ENCODE measurements at places on chromosomes 2 and 18.

- no peak for DNase-seq
Measured at GRCh38 chr2:199679883-199680282, 171.1 kb downstream of the FTCDNL1 start.

GRCh38 chr18:35019933-35020332 is 21.3 kb upstream of the MAPRE2 start:
- DNase-seq, result peak; percentile 84

DNA sequence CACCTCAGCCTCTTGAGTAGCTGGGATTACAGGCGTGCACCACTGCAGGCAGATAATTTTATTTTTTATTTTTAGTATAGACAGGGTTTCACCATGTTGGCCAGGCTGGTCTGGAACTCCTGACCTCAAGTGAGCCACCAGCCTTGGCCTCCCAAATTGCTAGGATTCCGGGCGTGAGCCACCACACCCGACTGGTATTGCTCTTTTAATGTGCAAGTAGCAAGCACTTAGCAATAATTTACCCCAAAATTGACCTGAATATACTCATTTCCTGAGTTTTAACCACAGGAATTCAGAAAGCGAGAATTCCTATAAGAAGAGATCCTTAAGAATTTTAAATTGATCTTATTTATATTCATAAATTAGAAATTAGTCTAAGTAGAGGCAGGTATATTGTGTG is 169.1 kb downstream of the CDH2 start:
- DNase-seq, result peak; percentile 49

DNA sequence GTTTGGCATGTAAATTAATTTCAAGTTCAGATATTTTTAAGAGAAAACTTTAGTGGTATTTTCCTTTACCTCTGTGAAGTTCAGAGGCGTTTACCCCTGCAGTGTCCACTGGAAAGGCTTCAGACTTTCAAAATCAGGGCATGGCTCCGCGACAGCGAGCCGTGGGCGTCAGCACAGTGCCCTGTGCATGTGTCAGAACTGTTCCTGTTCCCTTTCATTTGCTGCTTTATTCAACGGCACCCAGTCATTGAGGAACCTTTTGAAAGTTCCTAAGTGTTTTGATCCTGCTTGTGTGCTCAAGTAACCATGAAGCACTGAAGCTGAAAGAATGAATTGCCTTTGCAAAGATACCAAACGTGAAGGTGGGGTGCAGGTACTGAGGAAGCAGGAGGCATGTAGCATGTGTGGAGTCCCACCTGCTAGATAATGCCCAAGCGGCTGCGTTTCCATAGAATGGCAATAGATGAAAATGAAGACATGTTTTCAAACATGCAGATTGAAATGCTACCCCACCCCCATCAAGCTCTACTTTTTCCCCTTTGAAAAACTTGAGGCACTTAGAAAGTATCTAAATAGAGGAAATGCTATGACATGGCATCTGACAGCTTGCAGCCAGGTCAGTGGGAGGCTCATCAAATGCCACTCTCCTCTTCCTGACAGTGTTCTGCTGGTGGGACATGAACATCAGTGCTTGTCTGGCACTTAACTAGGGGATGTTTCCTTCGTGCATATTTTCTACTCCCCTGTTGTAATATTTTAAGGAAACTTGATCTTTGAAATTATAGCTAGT is 148.6 kb downstream of the ZNF236 start:
- no peak for DNase-seq

- DNase-seq, result no peak
Measured at GRCh38 chr18:73485166-73485565, 617.4 kb upstream of the NETO1 start.

GRCh38 chr2:238638982-238639628 is 208.8 kb upstream of the TWIST2 start:
- no peak for DNase-seq

DNA sequence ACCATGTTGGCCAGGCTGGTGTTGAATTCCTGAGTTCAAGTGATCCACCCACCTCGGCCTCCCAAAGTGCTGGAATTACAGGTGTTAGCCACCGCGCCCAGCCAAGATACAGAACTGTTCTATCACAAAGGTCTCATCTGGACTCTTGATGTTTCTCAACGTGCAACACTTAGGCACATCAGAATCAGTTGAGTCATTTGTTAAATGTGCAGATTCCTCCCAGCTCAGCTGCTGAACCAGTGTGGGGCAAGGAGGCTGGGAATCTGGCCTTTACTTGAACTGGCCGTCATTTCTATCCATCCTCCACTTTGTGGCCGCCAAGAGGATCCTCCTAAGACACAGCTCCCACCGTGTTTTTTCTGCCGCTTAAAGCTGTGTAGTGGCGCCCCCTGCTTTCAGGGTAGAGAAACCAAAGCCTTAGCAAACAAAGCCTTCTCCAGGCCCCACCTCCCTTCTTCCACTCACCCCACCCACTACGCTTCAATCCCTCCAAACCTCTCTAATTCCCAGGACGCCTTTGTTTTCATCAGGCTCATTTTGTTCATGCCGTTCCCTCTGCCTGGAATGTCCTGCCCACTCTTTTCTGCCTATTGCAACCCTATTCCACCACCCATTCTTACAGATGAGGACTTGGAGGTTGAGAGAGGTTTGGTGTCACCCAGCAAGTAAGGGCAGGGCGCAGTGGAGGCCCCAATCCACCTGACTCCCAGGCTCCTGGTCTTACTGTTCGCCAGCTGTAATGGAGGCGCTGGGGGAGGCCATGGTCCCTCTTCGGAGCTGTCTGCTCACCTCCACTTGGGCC is 776 bp upstream of the SPEG start:
- DNase-seq, result peak; percentile 47

GRCh38 chr2:164009756-164010337 is 274.0 kb upstream of the FIGN start:
- no peak for DNase-seq

DNA sequence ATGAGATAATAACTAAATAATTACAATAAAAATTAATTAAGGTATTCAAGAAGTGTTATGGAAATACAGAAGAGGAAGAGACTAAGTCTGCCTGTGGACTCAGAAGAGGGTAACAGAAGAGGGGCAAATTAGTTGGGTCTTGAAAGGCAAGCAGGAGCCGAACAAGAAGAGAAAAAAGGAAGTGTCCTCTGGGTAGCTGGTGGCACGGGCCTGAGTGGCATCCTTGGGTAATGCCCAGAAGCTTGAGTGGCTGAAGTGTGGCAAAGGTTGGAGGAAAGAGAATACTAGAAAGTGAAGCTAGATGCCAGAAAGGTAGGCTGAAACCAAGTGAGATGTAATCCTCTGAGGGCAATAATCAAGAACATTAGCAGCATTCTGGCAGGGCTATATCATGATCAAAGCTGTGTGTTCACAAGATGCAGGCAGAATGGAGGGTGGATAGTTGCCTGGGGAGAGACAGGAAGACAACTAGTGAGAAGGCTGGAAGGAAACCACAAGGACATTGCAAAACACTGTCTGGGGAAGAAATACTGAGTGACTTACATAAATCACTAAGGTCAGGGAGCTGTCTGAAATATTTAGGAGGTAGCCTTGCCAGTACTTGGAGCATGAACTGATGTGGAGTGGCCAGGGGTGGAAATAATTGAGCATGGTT is 16.2 kb downstream of the DOCK10 start:
- DNase-seq, result peak; percentile 92

DNA sequence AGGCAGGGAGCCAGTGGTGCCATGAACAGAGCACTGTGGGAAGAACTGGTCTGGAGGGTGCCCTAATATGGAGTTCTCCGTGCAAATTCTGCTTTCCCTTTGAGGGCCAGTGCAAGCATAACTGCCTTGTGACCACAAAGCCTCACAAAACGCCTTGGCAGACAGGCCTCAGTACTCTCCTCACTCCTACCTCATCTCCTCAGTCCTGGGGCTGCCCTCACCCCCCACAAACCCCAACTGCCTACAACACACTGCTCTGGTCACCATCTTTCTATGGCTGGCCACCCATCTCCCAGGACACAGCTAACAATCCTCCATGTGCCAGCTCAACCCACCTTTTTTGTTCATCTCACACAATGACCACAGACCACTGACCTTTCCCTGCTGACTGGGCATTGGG is 8.9 kb downstream of the COX5B start:
- DNase-seq, result no peak

DNA sequence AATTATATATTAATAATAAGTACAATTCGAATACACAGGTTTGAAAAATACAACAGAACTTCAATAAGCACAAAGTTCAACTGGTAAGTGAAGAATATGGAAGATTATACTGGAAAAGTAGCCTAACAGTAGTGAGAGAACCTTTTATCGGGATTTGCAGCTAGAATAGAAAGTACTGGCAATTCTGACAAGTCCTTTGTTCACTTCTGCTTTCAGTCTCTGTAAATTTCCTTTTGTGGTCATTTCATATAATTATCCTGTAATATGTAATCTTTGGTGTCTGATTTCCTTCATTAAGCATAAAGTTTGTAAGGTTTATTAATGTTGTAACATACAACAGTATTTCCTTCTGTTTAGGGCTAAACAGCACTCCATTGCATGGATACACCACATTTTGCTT is 67.2 kb downstream of the CUL3 start:
- no peak for DNase-seq

DNA sequence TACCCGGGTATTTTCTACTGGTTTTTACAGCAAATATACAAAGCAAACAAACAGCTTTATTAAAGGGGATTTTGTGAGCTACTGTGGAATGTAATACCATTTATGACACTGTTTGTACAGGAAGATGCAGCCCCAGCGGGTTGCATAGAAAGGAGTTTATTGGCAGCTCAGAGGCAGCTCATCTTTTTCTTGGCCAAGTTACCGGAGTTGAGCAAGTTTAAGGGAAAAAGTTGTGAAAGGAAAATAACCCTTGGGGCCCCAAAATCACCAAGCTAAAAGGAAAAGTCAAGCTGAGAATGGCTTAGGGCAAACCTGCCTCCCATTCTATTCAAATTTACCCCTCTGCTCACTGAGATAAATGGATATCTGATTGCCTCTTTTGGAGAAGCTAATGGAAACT is 60.8 kb downstream of the MOB4 start:
- DNase-seq, result peak; percentile 16

DNA sequence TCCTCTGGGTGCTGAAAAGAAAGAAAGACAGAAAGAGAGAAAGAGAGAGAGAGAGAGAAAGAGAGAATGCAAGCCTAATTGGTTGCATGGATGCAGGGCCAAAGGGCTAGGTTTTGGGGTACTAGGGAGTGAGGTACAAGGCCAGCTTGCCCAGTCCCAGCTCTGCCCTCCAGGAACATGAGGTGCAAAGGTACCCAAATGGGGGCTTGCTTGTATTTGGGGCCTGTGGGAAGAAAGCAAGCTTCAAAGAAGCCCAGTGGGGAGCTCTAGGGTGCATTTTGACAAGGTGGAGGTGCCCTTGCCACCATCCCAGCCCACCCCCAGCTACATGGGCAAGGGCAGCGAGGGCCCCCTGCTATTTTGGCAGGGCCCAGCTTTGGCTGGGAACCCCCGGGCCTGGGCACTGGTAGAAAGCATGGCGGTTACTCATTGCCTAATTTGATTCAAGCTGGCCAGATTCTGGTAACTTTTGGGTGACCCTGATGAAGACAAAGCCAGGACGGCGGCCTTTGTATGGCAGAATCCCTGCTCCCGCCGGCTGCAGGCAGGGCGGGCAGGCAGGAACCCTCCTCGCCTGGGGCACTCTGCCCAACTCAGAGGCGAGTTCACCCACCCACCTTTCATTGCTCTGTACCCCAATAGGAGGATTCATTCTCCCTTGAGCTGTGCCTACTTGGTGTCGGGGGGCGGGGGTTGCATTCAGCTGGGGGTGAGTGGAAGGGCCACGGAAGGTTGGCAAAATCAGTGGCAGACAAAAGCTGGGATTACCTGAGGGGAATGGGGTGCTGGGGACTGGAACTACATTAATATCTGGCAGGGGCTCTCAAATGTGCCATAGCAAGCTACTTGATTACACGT is 537 bp upstream of the HOXD4 start:
- DNase-seq, result no peak

DNA sequence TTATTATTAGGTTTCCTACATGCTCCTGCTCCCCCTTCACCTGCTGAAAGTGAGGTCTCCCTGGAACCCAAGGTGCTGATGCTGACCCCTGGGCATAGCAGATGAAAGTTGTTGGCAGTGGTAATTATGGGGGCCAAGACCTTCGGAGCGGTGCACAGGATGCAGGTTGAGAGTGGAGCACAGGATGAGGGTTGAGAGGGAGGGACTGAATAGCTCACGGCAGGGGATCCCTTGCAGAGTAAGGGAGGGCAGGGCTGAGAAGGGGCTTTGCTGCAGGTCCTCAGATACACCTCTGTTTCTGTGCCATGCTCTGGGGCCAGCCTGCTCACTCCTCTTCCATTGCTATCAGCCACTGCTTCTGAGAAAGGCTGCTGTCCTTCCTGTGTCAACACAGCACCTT is 163.3 kb downstream of the FHOD3 start:
- no peak for DNase-seq

Measured in astrocyte (in vitro differentiated cells and primary cell).